IPS DF 6.9 (cell line): ENCODE measurements at places on chromosomes 1 and 21.

- DNase-seq, result no peak
These were observed 3.4 kb downstream of the OR2T11 start for GRCh38 chr1:248631354-248632008.

DNA sequence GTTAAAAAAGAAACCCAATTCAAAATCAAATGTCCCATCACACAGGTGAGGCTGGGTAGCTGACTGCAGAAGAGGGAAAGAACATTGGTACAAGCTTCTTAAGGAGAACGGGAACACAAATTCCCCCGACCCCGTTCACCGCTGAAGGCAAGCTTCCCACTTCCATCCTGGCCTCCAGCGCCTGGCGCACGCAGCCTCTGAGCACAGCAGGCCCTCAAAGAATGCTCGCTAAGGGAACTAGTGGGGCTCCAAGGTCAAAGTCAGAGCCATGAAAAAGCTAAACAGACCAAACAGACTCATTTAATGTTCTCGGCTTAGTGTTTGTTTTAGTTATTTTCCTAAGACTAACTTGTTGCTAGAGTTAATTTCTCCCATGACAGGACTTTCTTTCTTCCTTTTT lies 63.7 kb downstream of the SIM2 start:
- DNase-seq, result no peak

DNA sequence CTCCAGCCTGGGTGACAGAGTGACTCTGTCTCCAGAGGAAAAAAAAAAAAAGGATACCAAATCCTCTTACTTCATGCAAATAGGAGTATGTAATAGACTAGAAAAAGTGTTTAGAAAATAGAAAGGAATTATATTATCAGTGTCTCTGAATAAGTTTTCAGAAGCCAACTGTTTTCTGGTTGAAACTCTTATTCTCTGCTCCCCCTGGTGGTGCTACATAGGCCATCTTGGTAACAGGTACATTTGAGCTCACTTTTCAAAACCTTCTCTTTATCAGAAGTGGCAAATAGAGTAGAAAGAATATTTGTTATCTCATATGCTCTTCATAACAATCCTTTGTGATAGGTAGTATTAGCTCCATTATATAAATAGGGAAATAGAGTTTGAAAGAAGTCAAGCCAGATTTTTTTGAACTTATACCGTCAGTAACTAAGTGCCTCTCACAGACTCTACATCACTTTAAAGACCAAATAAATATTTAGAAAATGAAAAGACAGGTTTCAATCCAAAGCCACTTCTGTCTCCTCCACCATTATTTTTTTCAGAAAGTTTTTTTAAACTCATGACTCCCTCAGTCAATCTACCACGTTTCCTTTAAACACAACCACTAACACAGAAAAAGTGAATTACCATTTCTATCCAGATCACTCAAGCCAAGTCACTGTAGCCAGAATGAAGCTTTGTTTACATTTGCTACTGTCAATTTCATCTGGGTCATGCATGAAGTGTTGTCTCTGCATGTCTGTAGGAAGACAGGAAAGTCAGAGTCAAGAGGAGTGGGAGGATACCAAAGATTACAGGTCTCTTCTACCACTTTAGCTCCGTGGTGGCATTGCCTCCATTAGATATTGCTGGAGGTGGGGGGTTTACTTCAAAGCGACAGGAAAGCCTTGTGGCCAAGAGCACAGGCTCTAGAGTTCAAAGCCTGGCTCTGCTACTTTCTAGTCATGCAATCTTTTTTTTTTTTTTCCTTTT lies 45.6 kb downstream of the IL23R start:
- DNase-seq, result no peak

DNA sequence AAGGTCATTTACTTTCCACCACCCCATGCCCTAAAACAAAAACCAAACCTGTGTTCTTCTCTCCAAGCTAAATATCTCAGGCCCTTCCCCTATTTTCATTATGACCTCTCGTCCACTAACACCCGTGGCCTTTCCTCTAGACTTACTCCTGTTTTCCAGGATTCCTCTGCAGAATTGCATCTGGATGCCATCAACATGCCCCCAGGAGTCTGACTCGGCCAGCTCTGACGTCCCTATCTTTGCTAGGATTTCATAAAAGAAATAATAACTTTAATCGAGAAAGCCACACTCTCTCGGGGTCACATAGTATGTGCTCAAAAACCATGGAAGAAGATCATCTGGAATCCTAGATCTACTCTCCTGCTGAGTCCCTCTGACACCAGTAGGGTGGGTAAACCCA lies 13.5 kb downstream of the FAM89A start:
- no peak for DNase-seq

DNA sequence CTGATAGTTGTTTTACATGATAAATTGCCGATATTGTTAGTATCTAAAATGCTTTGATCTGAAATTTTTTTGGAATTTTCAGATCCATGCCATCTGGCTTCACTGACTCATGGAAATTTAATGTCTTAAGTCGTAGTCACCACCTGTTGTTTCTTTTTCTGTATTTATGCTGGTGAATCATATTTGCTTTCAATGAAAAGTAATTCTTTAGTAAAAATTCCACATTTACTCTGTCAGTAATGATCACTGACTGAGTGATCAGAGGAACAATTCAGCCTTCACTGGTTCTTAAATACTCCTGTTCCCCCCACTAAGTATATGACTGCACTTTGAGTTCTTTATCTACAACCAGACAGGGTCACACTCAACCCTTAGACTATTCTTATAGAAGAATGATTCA lies 185.6 kb upstream of the NRIP1 start:
- no peak for DNase-seq

- no peak for DNase-seq
These were observed 118.1 kb upstream of the GADD45A start for GRCh38 chr1:67566803-67567377.

- DNase-seq, result no peak
These were observed 12.4 kb downstream of the C1orf198 start for GRCh38 chr1:230855886-230856285.

GRCh38 chr1:220203816-220204215 lies 68.4 kb downstream of the RAB3GAP2 start:
- no peak for DNase-seq

DNA sequence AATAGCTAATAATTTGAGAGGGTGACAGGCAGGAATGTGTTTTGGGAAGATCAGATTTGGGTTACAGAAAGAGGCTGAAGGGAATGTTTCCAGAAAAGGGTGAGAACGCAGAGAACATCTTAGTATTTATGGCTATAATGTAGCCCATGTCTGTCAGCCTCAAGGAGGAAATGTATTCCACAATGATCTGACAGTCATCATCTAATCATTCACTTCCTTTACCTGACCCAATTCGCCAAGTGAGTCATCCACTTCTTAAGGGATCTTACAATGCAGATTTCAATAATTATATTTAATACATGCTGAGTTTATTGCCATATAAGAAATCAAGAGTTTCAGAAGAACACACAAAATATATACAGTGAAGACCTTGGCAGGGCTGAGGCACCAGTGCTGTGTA lies 10.8 kb downstream of the TRIM45 start:
- no peak for DNase-seq

GRCh38 chr1:178844436-178844835 lies 26.4 kb downstream of the ANGPTL1 start:
- no peak for DNase-seq

DNA sequence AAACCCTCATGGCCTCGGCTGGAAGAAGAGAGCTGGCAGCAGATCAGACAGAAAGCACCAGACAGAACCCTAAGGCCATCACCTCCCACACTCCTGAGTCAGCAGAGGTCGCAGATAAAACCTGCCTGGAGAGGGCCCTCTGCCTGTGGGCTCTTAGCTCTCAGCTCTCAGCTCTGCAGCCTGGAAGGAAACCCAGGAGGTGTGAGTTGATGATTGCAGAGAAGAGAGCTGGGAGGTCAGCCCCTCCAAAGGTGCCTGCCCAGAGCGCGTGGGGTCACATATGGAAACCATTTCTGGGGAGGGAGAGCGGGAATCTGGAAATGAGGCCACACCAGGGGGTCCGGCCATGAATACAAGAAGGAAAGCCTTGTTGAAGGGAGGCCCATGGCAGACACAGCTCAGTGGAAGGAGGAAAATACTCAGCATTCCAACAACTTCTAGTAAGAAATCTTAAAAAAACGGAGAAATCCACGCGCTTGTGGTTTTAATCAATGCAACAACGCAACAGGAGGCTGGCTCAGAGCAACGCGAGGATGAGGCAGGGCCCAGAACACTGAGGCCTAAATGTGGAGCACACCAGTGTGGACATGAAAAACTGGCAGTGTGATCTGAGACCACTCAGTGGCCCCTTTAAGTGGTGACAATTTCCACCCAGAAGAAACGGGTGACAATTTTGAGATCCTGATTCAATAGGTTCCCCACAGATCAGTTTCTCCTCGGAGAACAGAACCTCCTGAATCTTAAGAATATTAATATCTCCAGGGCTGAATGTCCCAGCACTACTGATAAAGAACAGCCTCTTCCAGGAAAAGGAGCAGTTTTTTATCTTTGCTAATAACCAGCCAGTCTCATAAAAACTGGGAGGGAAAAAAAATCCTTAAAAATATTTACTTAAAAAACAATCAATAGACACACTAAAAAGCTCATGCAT lies 45.7 kb downstream of the PSMG1 start:
- DNase-seq, result no peak

GRCh38 chr1:20626098-20626427 lies 7.2 kb upstream of the PINK1 start:
- no peak for DNase-seq

DNA sequence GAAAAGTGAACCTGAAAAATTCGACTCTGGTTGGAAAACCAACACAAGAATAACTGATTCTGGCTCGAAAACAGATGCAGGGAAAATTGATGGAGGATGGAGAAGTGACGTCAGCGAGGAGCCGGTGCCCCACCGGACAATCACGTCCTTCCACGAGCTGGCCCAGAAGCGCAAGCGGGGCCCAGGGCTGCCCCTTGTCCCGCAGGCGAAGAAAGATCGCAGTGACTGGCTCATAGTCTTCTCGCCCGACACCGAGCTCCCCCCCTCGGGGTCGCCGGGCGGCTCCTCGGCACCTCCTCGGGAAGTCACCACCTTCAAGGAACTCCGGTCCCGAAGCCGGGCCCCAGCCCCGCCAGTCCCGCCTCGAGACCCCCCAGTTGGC lies 1.9 kb downstream of the RUSC1 start:
- DNase-seq, result no peak

- DNase-seq, result no peak
These were observed 2.6 kb upstream of the DDR2 start for GRCh38 chr1:162629651-162630050.

GRCh38 chr1:152162792-152163463 lies 3.9 kb upstream of the RPTN start:
- DNase-seq, result no peak
